ENCODE measurements at places on chromosomes 16 and 17.

- DNase-seq = no peak
These were observed 268.5 kb downstream of the RBFOX1 start for GRCh38 chr16:7601100-7601499.

- no peak for DNase-seq
These were observed 17.0 kb downstream of the MAP1LC3B start for GRCh38 chr16:87409153-87409552.

DNA sequence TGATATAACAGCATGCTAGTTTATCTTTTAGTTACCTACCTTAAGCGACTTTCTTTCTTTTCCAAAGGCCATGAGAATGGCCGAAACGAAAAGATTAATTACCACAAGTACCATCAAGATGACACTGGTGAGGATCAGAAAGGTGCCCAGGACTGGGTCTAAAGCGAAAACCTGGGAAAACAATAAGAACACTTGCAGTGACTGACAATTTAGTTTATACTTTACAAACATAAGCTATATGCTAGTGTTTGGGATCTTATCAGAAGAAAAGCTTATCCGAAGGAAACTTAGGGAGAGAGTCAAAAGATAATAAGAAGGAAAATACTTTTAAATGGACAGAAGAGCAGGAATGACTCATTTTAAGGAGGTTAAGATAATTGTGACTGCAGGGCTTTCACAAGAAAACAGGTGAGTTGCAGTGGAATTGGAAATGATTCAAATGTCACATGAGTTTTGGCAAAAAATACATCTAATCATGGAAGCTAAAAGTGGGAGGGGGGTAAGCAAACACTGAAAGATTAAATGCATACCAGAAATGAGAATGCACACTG, 34.8 kb downstream of the IST1 start:
- DNase-seq = no peak

DNA sequence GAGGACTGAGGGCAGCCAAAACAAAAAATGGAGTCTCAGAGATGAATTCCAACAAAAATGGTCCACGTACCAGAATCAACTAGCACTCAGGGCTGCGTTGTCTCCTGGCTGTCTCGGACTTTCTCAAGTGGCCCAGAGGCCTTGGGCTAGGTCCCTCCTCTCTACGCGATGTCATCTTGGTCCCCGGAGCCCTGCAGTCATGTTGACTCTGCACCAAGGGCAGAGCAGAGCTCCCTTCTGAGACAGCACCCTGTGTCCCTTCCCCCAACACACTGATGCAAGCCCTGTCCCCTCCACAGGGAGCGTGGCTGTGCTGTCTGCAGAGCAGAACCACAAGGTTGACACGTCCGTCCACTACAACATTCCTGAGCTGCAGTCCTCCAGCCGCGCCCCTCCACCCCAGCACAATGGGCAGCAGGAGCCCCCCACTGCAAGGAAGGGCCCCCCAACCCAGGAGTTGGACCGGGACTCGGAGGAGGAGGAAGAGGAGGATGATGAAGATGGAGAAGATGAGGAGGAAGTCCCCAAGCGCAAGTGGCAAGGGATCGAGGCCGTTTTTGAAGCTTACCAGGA, 20.8 kb downstream of the GINS2 start:
- DNase-seq = no peak

DNA sequence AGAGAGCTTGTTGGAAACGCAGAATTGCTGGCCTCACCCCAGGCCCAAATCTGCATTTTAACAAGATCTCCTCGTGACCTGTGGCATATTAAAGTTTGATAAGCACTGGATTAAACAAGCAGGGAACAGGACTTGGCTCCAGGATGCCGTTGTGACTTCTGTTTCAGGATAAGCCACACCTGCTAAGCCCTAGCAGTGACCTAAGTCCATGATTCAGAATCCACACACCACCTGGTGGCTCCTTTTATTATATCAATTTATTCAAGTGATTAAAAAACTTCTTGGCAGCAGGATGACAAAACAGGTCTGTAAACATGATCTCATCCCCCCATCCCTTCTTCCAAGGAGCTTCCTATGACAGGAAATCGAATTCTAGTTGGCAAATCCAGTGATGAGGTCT, 9.1 kb downstream of the NAGPA start:
- no peak for DNase-seq

DNA sequence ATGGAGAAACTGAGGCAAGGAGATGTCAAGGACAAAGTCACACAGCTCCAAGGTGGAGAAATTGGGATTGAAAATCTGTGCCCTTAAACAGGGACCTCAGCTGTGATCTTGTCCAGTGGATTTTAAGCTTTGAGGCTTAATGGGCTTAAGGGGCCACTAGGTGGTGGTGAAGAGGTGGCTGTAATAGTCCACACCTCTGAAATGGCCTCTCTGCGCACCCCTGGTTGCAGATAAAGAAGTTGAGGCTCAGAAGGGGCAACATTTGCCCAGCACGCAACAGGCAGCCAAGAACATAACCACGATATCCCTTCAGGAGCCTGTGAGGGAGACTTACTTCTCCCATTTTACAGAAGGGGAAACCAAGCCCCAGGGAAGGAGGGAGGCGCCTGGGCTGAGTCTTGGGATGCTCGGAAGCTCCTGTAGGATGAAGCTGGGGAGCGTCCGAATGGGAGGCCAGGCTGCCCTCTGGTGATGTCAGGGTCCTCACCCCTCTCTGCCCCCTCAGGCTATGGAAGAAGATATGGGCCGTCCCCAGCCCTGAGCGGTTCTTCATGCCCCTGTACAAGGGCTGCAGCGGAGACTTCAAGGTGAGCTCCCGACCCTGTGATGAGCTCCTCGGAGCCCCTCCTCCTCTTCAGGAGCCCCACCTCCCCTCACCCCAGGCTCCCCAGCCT, 43.7 kb downstream of the IL21R start:
- no peak for DNase-seq

DNA sequence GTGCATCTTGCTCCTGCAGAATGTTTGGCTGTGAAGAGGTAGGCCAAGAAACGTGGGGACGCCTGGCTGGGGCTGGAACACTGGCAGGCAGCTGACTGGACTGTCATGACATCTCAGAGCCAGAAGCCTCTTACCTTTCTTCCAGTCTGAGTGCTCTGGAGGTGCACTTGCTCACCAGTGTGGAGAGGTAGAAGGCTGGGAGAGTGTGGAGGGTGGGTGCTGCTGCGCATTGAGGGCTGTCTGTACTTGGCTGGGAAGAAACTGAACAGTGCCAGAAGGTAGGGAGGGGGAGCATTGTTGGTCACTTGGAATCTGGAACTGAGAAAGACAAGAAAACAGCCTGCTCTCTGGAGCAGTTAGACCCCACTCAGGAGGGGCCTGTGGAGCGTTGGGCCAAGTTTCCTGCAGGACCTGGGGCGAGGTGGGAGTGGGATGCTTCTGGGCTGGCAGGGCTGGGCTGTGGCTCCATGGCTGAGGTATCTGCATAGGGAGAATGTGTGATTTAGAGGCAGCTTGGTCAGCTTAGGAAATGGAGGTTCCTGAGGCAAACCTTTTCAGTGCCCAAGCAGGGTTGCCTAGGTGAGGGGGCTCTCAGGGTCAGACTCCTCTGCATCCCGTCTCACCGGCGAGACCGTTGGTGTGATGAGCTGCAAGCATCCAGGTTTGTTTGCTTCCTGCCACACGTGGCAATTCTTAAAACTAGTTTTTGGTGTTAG, 55.1 kb downstream of the KSR1 start:
- DNase-seq = no peak

DNA sequence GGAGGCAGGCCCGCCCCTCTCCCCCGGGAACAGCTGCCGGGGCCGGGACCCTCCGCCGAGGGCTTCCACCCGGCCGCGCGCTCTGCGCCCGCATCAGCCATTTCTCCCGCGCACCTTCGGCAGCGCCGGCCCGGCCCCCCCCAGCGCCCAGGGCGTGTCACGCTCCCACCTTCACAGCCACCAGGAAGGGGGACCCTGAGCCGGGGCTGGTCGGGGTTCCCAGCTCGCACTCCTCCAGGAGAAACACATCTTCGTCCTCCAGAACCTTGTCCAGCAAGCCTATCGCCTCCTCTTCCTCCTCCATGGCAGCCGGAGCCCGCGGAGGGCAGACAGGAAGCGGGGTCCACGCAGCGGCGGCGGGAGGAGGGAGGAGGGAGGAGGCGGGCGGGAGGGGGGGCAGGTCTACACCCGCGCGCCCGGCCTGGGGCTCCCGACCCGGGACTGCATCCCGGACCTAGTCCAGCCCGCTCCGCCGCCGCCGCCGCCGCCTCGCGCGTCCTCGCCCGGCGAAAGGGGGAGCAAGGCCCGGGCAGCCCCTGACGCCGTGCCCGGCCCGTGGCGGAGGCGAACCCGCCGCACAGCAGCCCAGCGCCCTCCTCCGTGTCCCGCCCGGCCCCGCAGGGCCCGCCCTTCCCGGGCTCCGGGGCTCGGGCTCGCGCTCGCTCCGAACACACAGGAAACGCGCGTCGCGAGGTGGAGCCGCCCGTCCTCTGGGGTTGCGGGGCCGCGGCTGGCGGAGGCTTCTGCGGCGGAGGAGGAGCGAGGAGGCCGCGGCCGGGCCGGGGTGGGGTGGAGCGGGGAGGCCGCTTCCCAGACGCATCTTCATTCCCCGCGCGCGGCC, 70.8 kb downstream of the ABR start:
- peak; percentile 56 for DNase-seq

DNA sequence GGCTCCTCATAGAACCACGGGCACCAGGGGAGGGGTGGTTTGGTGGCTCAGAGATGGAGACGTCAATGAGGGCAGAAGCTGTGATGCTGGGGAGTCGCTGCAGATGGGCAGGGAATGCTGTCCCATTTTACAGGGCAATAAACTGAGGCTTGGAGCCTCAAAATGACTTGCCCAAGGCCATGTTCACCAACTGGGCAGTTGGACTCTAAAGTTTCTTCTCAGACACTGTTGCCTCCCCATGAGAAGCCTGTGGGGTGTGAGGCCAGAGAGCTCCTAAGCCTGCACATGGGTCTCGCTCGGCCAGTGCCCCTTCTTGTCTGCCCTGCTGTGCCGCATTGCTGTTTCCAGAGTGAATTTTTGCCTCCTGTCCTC, 38.6 kb downstream of the CPNE2 start:
- DNase-seq = no peak

GRCh38 chr17:51456942-51457341, 196.6 kb downstream of the UTP18 start:
- no peak for DNase-seq

GRCh38 chr17:71180801-71181385, 939.9 kb upstream of the SOX9 start:
- DNase-seq = no peak

DNA sequence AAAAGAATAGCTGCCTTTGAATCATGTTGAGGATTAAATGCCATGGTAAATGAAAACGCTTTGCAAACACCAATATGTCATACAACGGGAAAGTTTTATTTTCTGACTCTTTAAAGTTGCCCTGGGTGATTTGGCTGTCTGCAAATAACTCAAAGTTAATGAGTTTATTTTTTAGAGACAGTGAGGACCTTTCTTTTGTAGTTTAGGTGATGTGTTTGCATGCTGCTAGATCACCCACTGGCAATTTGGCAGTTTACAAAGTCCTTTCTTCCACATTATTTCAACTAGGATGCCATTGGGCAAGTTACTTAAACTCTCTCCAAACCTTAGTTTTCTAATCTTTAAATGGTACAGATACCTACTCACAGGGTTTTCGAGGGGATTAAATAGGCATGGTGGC, 37.8 kb downstream of the GDE1 start:
- no peak for DNase-seq

DNA sequence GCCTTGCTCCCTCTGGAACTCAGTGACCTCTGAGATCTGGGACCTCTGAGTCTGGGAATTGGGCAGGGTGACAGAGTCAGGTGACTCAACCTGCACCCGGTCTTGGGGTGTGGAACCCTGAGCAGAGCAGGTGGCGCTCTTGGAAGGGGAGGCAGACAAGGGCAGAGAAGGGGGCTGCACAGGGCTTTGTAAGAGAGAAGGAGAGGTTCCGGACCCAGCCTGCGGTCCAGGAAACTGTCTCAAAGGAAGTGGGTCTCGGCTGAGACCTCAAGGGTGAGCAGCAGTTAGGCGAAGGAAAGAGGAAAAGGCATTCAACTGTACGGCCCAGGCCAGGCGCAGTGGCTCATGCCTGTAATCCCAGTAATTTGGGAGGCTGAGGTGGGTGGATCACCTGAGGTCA, 10.0 kb upstream of the RIPOR1 start:
- DNase-seq = no peak

GRCh38 chr17:74326506-74326905, 480 bp downstream of the KIF19 start:
- no peak for DNase-seq

GRCh38 chr17:78238823-78239488, 7.5 kb downstream of the TMEM235 start:
- DNase-seq = no peak

DNA sequence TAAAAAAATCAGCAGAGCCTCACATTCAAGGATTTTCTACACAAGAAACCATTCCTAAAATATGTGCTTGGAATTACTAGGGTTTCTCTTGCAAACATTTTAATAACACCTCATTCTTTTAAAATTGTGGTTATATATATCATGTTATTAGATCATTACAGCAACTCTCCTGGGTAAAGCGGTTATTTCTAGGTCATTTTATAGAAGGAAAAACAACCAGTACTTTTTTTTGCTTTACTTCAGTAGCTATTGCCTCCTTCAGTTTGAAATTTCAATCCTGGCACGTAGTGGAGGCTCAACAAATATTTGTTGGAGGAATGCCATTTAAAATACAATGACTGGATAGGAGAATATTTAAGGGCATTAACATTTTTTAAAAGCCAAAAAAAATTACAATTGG, 220.6 kb downstream of the CDRT15L2 start:
- DNase-seq = no peak

- no peak for DNase-seq
These were observed 275.8 kb upstream of the MAF start for GRCh38 chr16:79876332-79876730.

- no peak for DNase-seq
These were observed 89.1 kb downstream of the NLK start for GRCh38 chr17:28131599-28131998.

GRCh38 chr16:27152801-27153200, 50.5 kb upstream of the KDM8 start:
- no peak for DNase-seq

DNA sequence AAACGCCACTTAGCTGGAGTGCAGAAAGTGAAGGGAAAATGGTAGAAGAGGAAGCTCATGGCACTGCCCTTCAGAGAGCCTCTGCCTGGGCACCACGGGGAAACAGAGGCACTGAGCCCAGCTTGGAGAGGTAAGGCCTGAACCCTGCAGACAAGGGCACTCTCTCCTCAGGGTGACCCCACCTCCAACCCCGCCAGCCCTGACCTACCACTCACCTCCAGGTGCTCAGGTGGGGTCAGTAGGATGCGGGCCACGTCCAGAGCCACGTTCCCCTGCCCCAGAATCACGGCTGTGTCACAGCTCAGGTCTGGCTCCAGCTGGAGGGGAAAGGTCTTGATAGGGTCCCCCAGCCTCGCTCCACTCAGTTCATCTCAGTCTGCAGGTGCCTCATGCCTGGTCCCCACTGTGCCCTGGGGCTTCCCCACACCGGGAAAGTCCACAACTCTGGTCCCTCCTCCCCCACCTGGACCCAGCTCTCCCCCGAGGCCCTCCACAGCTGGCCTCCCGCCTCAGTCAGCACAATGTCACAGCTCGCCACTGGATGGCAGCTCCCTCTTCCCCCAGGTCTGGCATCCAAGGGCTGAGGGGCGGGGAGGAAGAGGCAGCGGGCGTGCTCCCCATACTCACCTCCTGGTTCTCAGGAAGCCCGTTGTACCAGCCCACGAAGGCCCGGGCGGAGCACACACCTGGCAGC, 6.0 kb upstream of the GRIN2C start:
- DNase-seq = no peak
